ENCODE measurements at places on chromosomes 4 and X.
A peak's percentile ranks its signal among the peaks of the same experiment; 100 is the strongest.

GRCh38 chr4:6097581-6097980 lies 79.3 kb upstream of the C4orf50 start:
- peak; percentile 5 for DNase-seq

- DNase-seq = no peak
Measured at GRCh38 chr4:141467225-141467624, 169.2 kb upstream of the IL15 start.

DNA sequence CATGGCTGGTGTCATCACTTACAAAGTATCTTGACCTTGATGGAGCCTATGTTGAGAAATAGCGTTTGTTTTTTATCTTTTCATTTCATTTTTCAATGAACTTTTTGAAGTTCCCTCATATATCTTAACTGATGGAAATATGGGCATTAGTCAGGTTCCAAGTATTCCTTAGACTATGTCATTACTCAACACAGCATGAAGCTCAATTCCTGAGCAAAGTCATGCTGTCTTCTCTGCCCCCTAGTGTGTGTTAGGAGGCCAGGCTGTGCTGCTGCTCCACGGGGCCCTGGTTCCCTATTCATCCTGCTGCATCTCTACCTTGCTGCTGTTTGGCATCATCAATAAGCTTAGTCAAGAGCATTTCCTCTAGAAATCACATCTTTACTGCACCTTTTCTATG lies 40.9 kb downstream of the GPR143 start:
- DNase-seq = no peak

GRCh38 chr4:142104041-142104440 lies 467.7 kb downstream of the IL15 start:
- DNase-seq = no peak

DNA sequence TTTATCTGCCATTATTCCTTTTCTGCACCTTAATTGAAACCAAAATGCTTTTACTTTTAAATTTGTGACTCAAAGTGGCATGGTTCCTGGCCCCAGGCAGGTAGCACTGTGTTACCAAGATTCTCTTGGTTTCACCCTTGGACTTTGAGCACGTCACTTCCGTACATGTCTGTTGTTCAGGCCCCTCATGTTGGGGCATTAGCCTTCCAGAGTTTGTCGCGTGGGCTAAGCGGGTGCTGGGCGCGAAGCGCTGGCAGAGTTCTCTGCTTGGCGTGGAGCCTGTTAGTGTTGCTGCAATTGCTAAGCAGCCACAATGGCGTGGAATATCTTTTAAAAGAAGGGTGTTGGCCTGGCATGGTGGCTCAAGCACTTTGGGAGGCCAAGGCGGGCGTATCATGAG lies 14.0 kb upstream of the TADA2B start:
- DNase-seq = no peak

DNA sequence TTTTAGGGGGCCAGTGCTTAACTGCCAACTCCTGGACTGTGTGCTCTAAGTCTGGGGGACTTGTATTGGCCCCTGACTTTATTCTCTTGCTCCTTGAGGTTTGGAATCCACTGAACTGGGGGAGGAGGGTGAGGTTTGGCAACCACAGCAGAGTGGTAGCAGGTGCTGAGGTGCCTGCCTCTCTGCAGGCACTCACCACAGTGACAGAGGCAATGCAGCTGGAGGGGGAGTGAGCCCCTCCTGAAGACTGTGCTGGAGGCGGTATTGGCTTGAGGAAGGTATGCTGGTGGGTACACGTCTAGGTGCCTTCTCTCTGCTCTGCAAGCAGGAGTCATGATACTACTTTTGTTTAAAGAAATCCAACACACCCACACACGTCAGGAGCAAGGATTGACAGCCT lies 24.6 kb downstream of the CFAP299 start:
- no peak for DNase-seq

DNA sequence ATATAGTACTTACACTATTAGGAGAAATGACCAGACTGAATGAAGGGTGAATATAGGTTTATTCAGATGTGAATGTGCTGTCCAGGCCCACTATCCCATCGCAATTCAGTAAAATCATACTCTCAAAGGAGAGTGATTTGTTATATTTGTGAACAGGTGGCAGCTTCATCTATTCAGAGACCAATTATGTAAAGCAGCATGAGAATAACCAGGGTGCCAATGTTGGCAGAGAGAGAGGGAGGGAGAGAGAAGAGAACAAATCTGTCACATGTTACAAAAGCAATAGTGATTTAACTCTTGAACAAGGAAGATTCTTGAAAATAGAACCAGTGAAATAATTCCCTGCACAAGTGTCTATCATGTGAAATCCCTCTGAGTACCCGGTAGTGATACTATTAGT lies 38.9 kb upstream of the TLL1 start:
- no peak for DNase-seq

DNA sequence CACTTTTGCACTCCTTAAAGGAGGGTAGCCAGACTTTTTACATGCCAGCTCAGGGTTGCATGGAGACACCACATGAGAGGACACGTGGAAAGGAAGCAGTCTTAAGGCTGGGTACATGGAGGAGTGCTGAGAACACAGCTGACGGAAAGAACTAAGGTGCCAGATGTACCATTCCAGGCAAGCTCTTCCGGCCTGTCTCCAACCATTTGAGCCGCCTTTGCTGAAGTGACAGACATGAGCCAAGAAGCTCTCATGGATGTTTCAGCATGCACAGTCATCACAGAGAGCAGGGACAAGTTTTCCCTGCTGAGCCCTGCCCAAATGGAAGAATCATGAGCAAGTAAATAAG lies 83.4 kb upstream of the BMP2K start:
- no peak for DNase-seq

DNA sequence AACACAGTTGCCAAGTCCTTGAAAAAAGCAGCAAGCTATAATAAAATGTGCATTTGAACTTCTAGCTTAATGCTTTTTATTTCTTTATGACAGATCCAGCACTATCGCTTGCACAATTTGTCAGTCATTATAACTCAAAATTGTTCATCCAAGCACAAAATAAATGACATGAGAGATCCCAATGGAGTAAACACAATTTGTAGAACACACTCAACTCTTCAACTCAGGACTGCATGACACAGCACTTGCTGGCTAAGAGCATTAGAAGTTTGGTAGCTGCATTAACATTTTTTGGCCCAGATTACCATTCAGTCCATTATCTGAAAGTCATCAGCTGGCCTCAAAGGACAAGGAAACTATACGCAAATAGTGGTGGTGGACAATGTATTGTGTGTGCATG lies 530.1 kb downstream of the INPP4B start:
- no peak for DNase-seq

- DNase-seq = no peak
Measured at GRCh38 chr4:110305455-110305854, 107.0 kb upstream of the ELOVL6 start.

- no peak for DNase-seq
Measured at GRCh38 chr4:6200922-6201362, 593 bp upstream of the JAKMIP1 start.

- no peak for DNase-seq
Measured at GRCh38 chr4:10011277-10011676, 10.0 kb downstream of the SLC2A9 start.

DNA sequence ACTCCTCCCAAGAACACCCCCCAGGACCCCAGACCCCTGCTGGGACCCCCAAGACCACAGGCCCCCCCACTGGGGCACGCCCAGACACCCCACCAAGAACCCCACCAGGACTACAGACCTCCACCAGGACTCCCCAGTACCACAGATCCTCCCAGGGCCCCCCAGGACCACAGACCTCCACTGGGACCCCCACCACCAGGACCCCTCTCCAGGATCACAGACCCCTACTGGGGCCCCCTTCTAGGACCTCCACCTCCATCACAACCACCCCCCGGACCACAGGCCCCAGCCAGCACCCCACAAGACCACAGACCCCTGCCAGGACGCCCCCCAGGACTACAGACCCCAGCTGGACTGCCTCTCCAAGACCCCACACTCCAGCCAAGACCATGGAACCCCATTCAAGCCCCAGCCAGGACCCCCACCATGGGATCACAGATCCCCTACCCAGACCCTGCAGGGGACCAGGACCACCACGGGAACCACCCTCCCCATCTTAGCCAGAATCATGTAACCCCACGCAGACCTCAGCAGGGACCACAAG lies 855 bp upstream of the DHRSX start:
- DNase-seq = no peak

DNA sequence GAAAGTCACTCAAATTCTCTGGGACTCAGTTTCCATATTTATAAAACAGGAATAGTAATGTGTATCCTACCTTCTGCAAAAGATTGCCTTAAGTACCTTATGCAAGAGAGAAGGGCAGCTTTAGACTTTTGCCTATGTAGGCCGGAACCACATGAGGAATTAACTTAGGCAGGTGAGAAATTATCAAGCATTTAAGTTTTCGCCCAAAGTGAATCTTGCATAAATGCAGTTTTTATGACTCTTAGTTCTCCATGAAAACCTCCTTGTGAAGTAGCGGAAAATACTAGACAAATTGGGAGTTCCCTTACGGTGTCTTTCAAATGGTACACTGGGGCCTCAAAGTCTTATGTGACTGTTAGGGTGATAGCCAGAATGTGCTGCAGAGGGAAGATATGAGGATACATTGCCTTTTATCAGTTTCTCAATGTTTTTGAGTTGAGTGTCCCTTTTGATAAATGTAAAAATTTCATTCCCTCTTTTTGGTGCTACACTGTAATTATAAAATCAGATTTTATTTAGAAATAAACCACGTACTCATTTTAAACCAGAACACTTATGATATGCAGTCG lies 2.6 kb downstream of the SH2D1A start:
- DNase-seq = no peak

- DNase-seq = no peak
Measured at GRCh38 chr4:113905301-113905700, 74.1 kb downstream of the ARSJ start.

DNA sequence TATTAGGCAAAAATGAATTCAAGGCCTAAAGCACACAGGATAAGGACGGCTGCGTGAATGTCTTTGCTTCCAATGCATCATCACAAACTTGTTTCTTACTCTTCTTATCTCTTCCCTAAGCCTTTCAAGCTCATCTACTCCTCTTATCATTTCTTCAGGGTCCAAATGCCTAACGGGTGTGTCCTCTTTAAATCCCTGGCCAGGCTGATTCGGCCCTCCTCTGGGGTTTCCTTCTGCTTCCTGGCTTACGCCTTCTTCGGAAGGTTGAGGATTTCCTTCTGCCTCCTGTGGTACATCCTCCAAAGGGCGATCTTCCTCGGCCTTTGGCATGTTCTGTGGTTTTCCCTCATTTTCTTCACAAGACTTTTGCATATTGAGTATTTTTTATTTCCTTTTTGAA lies 1.3 kb downstream of the TCEAL8 start:
- no peak for DNase-seq

- no peak for DNase-seq
Measured at GRCh38 chr4:102454981-102455685, 46.0 kb upstream of the NFKB1 start.

DNA sequence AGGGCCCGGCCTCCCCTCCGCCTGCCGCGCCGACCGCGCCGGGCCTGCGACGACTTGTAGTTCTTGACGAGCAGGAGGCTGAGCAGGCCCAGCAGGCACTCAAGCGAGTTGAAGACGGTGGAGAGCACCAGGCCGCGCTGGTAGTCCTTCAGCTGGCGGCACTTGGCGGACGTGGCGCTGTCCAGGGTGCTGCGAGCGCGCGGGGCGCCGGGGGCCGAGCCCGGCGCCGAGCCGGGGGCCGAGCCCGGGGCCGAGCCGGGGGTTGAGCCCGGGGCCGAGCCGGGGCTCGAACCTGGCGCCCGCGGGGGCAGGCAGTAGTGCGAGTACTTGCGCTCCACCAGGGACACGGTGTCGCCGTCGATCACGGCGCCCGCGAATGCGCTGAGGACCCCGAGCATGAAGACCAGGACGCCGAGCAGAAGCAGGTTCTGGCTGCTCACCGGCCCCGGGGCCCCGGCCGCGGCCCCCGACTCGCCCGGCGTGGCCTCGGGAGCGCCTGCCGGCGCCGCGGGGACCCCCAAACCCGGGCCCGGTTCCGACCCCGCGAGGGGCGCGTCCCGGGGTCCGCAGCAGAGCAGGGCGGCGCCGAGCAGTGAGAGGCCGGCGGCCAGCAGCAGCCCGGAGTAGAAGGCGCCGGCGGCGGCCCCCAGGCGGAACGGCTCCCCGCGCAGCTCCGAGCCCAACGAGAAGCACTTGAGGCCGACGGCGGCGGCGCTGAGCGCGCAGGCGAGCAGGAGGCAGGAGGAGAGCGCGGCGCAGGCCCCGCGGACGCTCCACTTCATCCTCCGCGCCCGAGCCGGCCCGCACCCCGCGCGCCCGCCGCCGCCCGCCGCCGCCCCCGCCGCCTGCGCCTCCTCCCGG lies 584 bp downstream of the TMEM271 start:
- DNase-seq = no peak

- no peak for DNase-seq
Measured at GRCh38 chr4:27836523-27836922, 975.9 kb downstream of the STIM2 start.

- DNase-seq = no peak
Measured at GRCh38 chr4:143616771-143617170, 83.7 kb downstream of the FREM3 start.

DNA sequence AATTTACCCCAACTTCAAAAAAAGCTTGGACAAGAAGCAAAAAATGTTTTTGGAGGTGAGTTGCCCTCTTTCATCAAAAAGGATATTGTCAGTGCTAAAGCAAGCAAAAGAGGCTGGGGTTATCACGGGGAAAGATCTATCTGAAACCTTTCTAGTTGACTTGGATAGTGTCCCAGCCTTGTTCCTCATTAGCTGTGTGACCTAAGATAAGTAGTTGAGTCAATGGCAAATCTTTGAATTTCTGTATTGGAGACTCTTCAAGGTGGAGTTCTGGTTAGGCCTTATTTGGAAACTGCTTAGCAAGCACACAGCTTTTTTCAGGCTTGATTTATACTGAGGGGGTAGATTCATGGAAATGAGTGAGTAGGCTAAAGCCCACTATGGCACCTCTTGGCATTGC lies 271.6 kb downstream of the GRIA3 start:
- no peak for DNase-seq

DNA sequence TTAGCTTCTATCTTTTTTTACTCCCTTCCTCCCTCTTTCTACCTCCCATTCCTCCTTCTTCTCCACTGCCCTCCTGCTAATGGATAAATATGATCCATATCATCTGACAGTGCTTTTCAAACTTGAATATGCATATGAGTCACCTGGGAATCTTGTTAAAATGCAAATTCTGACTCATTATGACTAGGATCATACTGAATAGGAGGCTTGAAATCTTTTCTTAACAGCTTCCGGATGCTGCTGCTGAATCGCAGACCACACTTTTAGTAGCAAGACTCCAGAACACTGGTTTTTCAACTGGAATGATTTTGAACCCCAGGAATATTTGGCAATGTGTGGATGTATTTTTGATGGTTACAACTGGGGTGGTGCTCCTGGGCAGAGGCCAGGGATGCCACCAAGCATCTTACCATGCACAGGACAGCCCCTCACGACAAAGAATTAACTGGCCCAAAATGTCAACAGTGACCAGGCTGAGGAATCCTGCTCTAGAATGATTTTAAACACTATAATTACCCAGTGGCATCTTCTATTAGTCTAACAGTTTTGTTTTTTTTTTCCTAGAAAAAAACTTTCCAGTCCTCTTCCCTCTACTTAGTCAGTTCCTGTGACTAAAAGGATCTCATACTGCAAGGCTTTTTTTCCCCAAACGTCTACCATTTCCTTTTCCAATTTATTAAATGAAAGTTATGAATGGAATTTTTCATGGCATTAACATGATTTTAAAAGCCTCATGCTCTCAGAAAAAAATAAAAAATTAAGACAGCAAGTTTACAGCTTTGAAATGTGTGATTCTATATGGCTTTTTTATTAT lies 10.6 kb upstream of the PYURF start:
- no peak for DNase-seq
